ENCODE measurements at places on chromosomes 2 and 18.

DNA sequence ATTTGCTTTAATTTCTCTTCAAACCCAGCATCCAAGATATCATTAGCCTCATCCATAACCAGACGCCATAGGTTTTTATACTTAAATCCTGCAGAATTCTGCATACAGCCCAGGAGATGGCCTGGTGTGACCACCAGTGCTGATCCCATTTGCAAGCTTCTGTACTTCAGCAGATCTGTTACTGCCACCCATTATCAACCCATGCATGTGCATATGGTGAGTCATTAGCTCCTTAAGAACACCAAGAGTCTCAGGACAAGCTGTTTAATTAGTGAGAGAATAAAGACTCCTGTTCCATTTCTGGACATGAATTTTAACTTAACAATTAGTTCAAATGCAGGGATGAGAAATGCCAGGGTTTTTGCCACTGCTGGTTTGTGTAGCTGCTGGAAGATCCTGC, 110.7 kb upstream of the TANK start:
- DNase-seq: no peak

DNA sequence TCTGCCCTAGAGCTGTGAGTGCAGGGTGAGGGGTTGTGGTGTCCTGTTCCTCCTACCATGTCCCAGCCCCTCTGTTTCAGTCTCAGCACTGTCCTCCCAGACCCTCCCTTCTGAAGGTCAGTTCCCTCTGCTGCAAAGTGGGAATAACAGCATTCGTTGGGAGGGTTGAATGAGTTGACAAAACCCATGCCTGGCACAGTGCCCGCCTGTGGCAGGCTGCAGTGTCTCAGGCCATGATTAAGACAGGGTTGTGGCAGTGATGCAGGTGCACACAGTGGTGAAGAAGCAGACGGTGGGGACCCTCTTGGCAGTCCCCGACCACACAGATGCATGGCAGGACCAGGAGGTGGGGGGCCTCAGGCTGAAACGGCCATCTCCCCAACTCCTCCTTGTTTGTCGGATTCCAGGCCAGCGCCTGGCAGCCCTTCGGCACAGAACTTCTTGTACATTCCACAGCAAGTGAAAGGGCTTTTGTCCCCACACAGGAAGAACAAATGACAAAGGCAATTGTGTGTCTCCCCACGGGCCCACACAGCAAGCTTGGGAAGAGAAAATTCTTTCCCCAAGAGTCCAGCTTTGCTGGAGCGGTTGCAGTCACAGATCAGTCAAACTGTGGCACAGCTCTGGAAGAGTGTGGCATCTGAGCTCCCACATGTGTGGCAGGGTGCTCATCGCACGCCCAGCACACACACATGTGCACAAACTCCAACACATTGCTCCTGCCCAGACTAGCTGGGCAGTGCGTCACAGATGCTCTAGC, 92.0 kb upstream of the MSH2 start:
- DNase-seq: no peak

DNA sequence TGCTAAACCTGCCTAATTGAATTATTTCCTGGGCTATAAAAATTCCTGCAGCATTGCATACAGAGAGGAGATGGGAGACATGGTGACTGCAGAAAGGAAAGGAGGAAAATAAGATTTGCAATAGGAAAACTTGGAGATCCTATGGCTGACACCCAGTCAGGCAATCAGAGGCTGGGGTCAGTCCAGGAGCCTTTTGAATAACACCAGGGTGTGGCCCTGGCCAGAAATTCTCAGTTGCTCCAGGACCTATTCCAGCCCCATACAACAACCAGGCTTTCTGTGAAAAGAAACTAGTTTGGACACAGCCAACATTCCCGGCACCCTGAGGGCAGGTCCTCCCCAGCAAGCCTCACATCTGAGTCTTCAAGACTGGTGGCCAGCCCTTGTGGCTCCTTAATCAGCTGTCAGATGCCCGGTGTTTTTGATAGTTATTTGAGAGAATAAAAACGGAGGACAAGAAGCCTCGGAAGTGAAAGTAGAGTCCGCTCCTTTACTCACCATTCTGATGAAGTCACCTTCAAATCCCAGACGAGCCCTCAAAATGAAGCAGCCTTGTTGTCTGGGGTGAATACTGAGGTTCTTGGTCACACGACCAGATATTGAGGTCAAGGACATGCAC, 31.1 kb upstream of the GMCL1 start:
- no peak for DNase-seq

- no peak for DNase-seq
These were observed 211.3 kb upstream of the ARL4C start for GRCh38 chr2:234708091-234708683.

DNA sequence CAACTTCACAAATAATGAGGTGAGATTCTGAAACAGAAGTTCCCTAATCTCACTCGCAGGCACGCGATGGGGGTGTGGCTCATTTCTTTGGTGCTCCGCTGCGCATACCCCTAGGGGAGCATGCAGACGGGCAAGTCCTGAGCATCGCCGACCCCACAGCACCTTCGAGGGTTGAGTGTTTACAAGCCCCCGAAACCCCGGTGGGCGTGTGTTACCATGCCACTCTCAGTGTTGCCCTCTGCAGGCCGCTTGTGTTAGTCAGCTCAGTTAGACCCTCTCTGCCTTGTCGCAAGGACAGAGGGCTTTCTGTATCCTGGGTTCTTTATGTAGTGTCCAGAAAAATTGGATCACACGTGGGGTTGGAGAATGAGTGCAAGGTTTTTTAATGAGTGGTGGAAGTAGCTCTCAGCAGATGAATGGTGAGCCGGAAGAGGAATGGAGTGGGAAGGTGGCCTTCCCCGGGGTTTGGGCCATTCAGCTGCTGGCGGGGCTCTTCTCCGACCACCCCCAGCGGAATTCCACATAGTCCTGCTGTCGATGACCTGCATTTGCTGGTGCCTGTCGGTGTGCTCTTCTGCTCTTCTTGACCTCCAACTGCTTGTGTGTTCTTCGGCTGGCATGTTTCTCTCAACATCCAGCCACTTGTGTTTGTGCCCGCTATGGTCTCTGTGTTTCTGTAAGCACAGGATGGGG, 191.3 kb downstream of the RPRM start:
- DNase-seq: no peak

DNA sequence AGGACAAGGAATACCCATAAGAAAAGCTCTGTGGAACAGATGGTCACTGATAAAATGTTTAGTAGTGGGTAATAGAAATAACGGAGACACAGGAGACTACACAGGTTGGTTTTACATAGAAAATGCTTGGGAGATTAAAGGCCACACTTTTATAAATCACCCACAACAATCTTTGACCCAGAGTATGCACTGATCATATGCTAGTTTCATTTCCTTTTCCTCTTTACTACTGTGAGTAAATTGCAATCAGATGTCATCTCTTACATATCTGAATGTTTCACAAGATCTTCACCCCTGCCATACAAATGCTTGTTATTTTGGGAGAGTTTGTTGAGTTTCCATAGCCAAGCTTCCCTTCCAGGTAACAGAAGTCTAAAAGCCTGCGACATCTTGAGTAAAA, 978.4 kb upstream of the KLHL29 start:
- no peak for DNase-seq

DNA sequence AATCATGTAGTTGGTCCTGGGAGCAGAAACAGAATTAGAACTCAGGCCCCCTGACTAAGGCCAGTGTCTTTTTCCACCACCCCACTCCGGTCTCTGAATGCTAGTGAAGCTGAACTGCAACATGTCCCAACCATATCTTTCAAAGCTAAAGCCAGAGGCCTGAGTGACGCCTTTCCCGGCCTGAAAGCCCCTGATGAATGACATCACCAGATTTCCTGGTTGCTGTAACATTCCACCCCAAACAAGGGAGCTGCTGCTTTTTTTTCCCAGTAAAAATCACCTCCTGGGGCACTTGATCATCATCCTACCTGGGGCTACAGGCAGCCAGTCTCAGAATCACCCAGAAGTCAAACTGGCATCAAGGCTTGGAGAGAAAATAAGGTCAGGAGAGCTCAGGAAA, 162.7 kb downstream of the ARL4C start:
- no peak for DNase-seq

DNA sequence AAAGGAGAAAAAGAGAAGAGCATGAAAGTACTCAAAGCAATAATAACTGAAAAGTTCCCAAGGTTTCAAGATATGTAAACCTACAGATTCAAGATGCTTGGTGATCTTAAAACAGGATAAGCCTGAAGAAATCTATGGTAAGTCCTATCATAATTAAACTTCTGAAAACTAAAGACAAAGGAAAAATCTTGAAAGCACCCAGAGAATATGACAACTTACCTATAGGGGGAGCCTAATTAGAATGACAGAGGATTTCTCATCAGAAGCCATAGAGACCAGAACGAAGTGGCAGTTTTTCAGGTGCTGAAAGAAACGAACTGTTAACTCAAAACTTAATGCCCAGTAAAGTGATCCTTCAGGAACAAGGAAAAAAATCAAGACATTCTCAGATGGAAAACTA, 59.7 kb downstream of the XDH start:
- no peak for DNase-seq

- no peak for DNase-seq
These were observed 127.9 kb downstream of the ZFP36L2 start for GRCh38 chr2:43098539-43098938.

DNA sequence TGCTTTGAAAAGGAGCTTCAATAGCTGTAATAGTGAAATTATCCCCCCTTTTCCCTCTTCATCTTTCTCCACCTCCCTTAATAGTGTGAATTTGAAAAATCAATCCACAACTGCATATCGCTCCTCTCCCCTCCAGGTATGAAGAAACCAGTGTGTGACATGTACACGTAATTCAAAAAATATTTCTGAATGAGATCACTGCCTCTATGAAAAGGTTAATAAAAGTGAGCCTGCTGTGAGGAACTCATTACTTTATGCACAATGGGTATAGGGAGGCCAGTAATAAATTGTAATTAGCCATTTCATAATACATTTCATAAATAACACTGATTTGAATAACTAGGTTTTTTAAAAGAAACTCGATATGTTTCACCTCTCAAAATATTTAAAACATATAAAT, 209.0 kb upstream of the KYNU start:
- no peak for DNase-seq

- DNase-seq: no peak
These were observed 74.1 kb downstream of the LTBP1 start for GRCh38 chr2:33020883-33021282.

- no peak for DNase-seq
These were observed 383.3 kb downstream of the RBM43 start for GRCh38 chr2:150878356-150878755.

DNA sequence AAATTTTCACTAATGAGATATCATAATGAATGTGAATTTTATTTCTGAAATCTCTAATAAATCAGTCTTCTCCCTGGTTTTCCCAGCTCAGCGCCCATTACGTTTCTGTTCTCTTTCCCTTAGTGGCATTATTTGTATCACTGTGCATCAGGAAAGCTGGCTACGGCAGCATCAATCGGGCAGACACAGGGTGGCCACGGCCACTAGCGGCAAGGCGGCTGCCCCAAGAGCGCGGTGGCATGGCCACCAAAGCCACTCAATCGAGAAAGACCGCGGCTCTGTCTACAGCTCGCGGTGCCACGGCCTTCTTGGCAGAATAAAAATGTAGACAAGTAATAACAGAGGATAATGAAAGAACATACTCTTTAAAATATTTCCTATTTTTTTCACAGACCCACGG, 168.0 kb downstream of the RPIA start:
- DNase-seq: no peak

DNA sequence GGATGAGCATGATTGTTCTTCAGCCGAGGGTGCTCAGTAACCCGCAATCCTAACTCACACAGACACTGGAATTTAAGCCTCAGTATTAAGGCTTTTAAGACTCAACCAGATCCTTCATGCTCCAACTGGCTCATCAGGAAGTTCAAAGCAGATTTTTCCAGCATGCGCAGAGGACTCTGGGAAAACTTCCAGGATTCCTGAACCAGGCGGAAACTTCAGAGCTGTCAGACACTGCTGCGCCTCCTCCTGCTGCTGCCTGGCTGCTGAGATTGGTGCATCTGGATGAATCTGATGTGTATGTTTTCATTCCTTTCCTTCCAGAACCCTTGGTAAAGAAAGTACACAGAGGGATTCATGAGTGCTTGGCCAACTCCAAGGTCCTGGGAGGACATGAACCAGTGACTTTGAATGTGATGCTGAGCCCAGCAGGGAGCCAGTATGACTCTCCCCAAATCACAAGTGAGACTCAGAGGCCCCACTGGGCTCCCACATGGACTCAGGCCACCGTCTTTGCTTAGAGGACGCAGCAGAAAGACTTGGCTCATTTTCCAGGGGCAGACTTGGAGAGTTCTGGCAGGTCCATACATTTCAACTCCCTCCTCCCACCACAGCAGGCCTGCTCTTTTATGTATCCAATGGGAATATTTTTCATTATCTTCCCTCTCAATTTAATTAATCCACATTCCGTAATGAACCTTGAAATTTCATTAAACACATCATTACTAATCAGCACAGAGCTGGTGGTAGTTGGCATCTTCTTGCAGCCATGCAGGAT, 143.5 kb upstream of the HDAC4 start:
- DNase-seq: no peak

DNA sequence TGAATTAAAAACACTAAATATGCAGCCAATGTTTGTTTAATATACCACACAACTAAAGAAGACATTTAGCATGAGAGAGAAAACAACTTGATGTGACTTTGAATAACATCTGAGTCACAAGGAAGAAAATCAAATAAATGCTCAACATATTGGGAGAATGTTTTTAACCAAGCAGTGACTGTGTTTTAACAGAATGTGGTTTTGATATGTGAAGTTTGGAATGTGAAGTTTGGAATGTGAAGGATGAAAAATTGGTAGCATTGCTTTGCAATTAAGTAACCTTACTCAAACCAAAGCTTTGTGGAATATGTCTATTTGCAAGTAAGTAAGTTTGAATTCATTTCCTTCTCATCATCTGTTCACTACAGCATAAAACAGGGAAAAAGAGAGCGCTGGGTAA, 128.2 kb upstream of the DNAJC10 start:
- no peak for DNase-seq

DNA sequence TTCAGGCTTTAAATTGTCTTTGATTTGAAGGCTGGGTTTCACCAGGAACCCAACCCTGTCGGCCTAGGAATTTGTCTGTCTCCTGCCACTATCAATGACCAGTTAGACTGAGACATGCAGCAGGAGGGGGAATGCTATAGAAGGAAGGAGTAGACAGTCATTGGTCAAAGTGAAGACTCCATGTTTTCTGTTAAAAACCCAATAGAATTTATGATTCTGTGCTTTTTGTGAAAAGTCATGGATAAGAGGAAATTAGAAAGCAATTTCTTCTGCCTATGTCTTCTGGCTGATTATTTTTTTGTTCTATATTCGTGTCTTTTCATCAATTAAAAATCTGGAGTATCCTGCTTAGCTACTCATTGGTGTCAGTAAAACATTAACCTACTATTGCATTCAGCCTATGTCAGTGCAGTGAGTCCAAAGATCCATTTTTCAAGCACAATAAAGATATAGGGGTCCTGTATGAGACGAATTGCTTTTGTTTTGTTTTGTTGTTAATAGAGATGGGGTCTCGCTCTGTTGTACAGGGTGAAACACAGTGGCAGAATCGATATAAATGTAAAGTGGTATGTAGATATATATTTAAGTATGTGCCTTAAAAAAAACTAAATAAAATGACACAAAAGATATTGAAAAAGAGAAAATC, 7.9 kb upstream of the KYNU start:
- no peak for DNase-seq
